ENCODE measurements at places on chromosomes 12 and 14.

DNA sequence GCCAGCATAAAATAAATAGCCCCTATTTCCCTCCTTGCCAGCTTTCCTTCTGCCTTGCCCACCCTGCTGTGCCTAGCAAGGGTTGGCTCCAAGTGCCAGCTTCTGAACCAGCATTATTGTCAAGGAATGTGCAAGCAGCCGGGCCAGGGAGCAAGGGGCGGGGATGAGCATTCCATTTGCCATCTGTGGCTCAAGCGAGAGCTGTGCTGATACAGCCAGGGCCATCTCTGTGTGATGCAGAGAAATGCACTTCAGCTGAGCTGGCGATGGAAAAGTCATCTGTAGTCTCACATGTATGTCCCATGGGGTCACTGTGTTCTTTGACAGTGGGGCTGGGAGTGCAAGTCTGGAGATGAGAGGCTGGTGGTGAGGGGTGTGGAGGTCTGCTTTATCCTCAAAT, 137.3 kb downstream of the SUDS3 start:
- no peak for DNase-seq

GRCh38 chr14:68328509-68328908, 464.4 kb downstream of the ZFP36L1 start:
- no peak for DNase-seq

GRCh38 chr14:55301437-55302121, 30.4 kb downstream of the FBXO34 start:
- DNase-seq, result no peak

GRCh38 chr12:38892976-38893375, 12.4 kb downstream of the CPNE8 start:
- no peak for DNase-seq

DNA sequence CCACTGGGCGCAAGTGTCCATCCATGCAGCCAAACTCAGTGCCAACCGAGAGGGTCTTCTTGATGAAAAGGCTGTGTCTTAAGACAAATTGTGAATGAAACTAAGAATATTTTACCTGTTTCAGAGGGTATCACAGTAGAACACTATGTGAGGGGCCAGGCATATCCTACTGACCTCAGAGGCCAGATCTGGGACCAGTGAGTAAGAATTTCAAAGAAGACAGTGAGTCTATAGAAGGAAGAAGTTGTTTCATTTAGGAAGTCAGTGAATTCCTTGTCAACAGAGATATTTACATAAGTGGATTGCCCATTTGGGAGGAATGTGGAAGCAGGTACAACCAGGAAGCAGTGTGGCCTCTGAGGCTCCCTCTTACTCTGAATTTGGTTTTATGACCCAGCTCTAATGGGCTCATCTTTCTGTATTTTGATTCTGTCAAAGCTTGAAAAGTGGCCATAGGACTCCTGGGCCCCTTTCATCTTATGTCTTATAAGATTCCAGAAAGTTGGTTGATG, 137.4 kb downstream of the ZNF664 start:
- no peak for DNase-seq
